ENCODE measurements at places on chromosomes 1 and 21. TPM values are rescaled to one million over a fixed set of nuclear protein-coding genes. Genes with fewer than 3 reads are reported as not detected.

The ALPL gene
- total RNA-seq, result not detected

The ZNF678 gene
- total RNA-seq, result 4.2 TPM

The ERICH3 gene
- not detected for total RNA-seq

The JAM2 gene
- total RNA-seq, result not detected

The DNAI4 gene
- 2.1 TPM for total RNA-seq

The KCNH1 gene
- total RNA-seq, result not detected

The SPRR2G gene
- total RNA-seq, result 3.1 TPM

The TAL1 gene
- total RNA-seq, result not detected

GRCh38 chr1:205751036-205751651, 1.2 kb upstream of the NUCKS1 start:
- no peak for DNase-seq

GRCh38 chr1:94315552-94316116, 78.2 kb upstream of the ARHGAP29 start:
- no peak for DNase-seq

- DNase-seq, result no peak
Measured at GRCh38 chr1:180643693-180644092, 11.9 kb downstream of the XPR1 start.

DNA sequence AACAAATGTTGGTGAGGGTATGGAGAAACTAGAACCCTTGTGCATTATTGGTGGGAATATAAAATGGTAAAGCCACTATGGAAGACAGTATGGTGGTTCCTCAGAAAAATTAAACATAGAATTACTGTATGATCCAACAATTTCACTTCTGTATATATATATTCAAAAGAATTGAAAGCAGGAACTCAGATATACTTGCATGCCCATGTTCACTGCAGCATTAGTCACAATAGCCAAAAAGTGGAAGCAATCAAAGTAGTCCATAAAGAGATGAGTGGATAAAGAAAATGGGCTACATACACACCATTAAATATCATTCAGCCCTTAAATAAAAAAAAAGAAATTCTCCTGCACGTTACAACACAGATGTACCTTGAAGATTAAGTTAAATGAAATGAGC, 34.1 kb downstream of the ABL2 start:
- no peak for DNase-seq

DNA sequence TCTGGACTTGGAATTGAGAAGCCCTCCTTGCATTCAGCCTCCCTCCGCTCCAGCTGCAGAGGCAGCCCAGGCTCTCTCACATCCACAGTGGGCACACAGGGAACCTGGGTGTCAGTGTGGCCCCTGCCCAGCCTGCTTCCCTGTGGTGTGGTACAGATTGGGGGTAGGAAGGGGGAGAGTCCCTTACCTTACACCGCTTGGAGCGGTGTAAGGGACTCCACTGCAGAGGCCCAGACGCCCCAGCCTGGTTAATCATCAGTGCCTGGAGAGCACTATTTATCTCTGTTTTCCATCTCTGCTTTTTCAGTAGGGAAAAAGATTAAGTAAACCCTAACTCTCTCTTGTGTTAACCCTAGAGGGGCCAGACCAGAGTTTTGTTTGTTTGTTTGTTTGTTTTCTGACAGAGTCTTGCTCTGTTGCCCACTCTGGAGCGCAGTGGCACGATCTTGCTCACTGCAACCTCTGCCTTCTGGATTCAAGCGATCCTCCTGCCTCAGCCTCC, 803 bp upstream of the RHBG start:
- DNase-seq, result no peak

DNA sequence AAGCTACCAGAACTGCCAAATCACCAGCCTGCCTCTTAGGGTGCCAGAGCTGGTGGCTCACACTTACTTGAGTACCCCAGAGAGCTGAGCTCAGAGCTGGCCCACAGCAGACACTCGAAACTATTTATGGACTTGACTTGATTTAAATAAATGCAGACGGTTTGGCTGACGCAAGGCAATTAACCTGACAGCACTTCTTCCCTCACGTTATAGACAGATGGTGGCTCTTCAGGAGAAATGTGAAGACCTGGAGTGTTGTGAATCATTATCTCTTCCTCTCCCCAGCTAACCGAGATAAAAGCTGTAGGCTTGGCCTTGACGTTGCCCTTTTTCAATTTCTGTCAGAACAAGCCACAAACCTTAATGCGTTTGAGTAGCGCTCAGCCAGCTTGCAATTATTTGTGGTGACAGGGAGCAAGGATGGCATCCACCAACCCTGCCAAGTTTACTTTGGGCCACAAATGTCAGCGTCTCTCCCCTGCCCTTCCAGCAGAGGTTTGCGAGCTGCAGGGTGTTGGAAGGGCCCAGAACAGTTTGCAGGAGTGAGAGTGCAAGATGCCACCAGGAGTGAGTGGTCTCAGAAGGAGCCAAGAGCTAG, 34.0 kb upstream of the BCAR3 start:
- DNase-seq, result no peak

GRCh38 chr1:161981126-161981525, 42.5 kb downstream of the OLFML2B start:
- no peak for DNase-seq

GRCh38 chr1:63590166-63590560, 3.0 kb upstream of the PGM1 start:
- no peak for DNase-seq

DNA sequence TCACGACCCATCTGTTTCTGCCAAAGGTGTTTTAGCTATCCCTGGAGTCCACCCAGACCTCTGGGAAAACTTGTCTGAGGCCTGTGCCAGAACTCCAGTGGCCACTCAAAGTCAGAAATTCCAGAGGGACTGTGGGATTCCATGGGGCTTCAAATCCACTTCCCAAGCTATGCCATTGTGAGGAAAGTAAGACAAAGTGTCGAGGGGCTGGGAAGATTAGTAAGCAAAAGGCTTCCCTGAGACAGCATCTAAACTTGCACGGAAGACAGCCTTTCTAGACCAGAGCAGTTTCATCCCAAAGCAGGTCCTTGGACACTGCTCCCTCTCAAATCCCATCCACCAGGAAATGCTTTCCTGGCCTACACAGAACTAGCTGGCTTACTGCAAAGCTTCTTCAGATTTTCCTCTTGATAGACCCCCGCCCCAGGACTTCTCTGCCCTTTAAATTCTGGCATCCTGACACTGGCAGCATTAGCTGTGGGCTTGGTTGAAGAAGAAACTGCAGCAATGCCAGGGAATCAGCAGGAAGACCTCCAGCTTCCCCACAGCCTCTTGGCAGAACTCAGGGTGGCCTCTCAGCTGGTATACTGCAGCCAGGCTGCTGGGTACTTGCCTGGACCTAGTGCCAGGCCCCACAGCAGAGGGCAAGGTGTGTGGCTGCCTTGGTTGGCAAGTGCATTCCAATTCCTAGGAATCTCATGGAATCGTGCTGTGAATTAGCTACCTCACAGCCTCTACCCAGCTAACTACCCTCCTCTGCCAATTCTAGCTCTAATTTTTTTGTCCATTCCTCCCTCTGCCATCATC, 27.3 kb upstream of the LMX1A start:
- DNase-seq, result no peak

- no peak for DNase-seq
Measured at GRCh38 chr1:85203573-85204171, 2.9 kb upstream of the SYDE2 start.

- DNase-seq, result no peak
Measured at GRCh38 chr1:72804541-72804940, 522.2 kb upstream of the NEGR1 start.

DNA sequence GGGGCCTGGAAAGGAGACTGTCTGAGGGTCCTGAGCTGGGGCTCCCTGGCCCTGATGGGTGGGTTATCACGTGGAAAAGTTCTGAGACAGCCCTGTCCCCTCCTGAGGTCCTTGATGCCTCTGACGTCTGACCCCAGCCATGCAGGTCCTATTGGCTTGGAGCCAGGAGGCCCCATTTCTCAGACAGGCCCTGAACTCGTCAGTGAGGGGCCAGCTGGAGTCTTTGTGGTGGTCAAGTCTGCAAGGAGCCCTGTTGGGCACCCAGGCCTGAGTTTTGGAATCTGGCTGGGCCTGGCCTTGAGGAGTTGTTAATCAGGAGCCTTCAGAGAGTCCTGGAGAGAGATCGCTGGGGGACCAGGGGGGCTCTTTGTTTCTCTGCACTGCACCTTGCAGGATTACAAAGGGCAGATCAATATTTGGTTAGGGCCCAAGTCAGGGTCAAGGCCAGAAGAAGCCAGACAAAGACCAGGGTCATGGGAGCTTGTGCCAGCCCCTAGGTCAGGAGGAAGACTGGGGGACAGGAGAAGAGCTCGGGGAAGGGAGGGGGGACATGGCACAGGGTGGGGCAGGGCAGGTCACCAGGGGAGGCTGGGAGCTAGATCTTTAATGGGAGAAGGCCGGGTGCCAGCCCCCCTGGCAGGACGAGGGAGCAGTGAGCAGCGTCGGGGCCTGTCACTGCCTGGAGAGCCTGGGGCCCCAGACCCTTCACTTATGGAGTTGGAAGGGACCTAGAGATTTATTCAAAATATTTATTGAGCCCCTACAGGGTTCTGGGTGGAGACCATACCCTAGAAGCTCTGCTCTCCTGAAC, 83.2 kb downstream of the PTPRU start:
- DNase-seq, result no peak

DNA sequence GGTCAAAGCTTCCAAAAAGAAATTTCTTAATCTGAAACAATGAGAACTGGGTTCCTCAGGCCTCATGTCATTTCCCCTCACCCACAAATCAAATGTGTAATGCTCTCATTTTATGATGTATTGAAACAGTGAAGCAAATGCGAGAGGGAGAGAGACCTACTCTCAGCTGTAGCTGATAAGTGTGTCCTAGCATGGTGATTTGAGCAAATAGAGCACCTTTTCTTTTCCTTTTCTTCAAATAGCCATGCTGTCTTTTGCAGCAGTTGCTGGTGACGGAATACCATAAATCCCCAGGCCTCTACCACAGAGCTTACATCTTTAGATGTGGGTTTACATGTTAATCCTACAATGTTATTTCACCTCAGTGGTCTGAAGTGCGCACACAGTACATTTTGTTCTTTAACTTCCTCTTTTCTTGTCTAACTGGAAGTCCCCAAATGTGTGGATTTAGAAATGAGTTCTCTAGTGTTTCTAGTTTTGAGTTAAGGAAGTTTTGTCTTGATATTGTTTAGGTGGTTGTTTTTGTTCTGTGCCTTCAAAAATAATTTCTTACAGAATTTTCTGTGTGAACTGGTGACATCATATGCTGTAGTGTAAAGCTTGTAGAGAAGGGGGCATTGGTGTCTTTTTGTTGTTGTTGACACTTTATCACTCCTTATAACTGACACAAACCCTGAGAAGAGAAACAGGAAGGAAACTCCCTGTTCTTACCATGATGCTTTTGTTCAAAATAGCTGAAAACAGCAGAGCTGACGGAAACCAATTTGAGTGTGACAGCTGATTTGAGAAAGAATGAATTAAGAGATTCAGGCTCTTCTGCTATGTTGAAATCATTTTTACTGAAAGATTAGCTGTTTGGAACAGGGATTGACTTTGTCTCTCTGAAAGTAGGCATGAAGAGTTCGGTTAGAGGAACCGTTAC, 12.2 kb downstream of the SMAP2 start:
- DNase-seq, result no peak

- no peak for DNase-seq
Measured at GRCh38 chr21:24636696-24637095, 970.6 kb downstream of the MRPL39 start.

DNA sequence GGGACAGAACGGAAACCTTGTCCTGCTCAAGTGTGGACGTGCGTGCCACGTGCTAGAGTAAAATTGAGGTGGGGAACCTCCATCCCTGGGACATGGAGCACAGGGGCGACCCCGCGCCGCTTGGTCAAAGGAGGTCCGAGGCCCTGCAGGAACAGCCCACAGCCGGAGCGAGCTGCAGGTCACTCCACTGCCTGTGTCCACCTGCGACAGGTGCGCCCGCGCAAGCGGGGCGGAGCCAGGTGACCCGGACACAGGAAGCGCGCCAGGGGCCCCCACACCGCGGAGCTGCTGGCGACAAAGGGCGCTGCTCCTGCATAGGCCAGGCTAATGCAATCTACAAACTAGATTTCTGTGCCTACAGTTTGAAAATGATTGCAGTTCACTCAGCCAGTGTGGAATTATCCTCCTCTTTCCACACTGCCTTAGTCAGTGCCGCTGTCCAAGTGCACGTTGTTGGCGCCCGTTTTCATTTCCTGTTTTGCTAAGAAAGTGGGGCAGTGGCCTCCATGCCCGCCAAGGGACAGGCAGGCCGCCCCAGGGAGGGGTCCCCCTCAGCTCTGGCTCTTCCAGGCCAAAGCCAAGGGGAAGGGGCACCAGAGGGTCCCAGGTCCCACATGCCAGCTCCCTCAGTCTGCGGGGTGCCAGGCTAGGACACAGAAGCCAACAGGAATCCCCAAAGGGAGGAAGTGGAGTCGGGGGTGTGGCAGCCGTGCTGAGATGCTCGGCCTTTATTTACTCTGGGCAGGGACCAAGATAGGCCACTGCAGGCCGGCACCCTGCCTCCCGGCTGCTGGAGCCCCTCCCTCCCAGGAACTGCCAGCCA, 4.3 kb upstream of the NADK start:
- no peak for DNase-seq

Measured in foreskin keratinocyte (primary cell).